GM12864 (cell line): ENCODE measurements at places on chromosomes 12 and 14.

DNA sequence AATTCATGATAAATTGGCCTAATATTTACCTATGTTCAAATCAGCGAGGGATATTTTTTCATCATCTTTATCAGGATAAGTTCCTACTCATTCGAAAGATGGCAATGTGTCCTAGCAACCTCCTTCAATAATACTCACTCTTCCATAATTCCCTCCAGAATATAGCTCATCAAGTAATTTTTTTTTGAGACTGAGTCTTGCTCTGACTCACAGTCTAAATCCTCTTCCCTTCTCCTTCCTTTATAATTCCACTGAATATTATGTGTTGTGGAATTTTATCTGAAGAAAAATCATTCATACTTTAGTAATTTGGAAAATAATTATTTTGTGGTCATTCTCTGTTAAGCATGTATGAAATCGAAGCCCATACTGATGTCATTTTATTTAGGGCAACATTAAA, 663.8 kb downstream of the FLRT2 start:
- DNase-seq: no peak

- no peak for DNase-seq
Observed at GRCh38 chr14:97393244-97393643, 596.1 kb downstream of the VRK1 start.

- DNase-seq: no peak
Observed at GRCh38 chr12:5184186-5184585, 140.5 kb downstream of the KCNA5 start.

- DNase-seq: no peak
Observed at GRCh38 chr14:20714593-20715250, 26.2 kb downstream of the ANG start.

- no peak for DNase-seq
Observed at GRCh38 chr12:92290886-92291285, 145.2 kb upstream of the BTG1 start.

- DNase-seq: no peak
Observed at GRCh38 chr12:13230500-13230899, 34.0 kb downstream of the EMP1 start.

DNA sequence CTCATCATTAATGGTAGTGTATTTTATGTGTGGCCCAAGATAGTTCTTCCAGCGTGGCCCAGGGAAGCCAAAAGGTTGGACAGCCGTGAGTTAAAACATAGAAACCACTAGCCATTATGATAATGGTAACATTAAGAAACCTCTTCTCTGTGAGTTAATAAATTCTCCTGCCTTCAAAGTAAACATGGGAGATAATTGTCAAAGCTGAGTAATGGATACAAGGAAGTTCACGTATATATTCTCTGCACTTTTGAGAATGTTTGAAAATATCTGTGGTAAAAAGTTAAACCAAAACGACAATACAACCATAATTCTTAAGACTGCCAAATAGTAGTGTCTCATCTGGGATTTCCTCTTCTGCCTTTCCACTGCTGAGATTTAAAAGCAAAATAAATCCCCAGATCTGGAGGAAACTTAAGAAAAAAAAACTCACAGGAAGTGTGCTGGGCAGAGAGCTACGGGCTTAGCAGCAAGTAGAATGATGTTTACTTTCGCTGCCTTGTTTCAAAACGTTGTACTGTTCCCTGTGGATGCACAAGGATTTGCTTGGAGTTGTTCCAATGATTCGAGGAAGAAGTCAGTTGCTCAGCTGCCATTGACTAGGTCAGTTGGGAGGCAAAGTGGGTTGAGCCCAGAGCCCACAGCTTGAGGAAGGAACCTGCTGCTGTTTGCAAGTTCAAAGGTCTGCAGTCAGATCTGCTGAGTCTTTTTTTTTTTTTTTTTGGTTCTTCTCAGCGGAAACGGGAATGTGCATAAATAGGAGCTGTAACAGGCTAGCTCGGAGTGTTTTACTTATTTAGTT, 1.7 kb downstream of the TPCN1 start:
- DNase-seq: no peak

DNA sequence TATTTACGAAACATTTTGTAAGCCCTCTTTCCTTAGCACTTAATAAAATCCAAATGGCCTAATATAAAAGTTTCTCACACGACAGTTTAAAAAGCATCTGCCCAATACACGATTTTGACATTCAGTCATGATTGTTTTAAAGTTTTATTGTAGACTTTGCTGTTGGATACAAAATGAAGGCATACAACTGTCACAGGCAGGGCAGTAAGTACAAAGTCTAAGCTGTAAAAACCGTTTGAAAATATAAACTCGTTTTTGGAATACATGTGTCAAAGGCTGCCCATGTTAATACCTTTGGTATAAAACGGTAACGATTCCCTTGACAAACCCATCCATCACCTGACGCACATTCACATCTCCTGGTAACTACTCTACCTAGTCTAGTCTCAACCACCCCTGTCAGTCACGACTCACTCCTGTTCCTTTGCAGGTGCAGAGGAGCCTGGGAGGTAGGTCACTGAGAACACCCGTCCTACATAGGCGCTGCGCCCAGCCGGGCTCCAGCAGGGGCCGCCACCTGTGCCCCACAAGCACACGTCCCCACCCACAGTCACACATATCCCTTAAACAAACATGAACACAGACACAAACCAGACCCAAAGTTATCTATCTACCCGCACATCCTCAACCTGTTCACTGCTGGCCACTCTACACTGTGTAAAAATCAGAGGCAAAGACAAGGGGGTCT, 27.1 kb downstream of the KCTD10 start:
- no peak for DNase-seq

DNA sequence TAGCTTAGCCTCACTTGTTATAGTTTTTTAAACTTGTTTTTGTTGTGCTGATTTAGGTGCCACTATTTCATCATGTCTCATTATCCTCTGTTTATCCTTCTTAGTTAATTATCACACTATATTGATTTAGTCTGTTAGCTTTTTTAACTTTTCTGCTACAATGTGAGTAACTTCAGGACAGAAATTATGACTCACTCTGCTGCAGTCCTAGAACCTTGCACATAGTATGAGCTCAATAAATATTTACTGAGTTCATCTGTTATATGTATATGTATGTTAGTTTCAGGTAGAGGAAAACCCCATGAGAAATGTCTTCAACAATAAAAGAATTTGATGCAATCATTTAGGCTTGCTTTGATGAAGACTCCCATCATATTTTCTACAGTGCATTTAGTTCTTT, 224.3 kb upstream of the NAV3 start:
- DNase-seq: no peak

- no peak for DNase-seq
Observed at GRCh38 chr14:54177641-54178621, 218.9 kb upstream of the CDKN3 start.

DNA sequence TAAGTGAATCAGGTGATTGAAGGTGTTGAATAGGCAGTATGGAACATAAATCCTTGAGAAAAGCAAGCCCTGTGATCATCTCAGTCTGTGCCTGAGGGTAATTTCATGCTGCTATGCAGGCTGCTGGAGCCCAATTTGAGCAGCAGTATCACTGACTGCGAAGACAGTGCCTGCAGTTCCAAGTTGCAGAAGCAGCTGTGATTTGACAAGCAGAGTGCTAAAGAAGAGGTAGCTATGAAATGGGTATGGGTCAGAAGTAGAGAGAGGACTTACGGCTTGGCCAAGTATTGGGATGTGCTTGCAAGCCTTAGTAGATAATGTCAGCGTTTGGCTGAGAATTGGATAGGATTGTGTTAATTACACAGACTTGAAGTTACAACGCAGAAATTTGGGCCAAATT, 22.5 kb downstream of the PIK3C2G start:
- no peak for DNase-seq

- no peak for DNase-seq
Observed at GRCh38 chr14:90732718-90733117, 83.5 kb downstream of the TTC7B start.
